ENCODE measurements at places on chromosomes 7 and 10. TPM values are rescaled to one million over a fixed set of nuclear protein-coding genes. Genes with fewer than 3 reads are reported as not detected.

The HOXA6 gene
- not detected for total RNA-seq

The RBP3 gene
- not detected for total RNA-seq

The NUTM2B gene
- total RNA-seq, result 0.78 TPM

The COL17A1 gene
- total RNA-seq, result 0.95 TPM

The GPNMB gene
- 185 TPM for total RNA-seq

The ZRANB1 gene
- 30.1 TPM for total RNA-seq

The NPC1L1 gene
- 2.2 TPM for total RNA-seq

The LIPK gene
- total RNA-seq, result not detected

The AS3MT gene
- 6.2 TPM for total RNA-seq

The NUDT13 gene
- total RNA-seq, result 0.68 TPM

The GUSB gene
- total RNA-seq, result 18.7 TPM

The CYP26C1 gene
- not detected for total RNA-seq

The TMEM236 gene
- 2.0 TPM for total RNA-seq

The GRID1 gene
- total RNA-seq, result 0.85 TPM

The KCNMA1 gene
- total RNA-seq, result 188 TPM

The FBH1 gene
- total RNA-seq, result 94.1 TPM

The BHLHA15 gene
- not detected for total RNA-seq

The TASOR2 gene
- total RNA-seq, result 43.9 TPM

The SAP25 gene
- 0.81 TPM for total RNA-seq

The CXCL12 gene
- total RNA-seq, result 149 TPM

The NRP1 gene
- 66.9 TPM for total RNA-seq

The OR2A5 gene
- total RNA-seq, result not detected

The TAS2R5 gene
- total RNA-seq, result 2.2 TPM

The AVL9 gene
- 18.3 TPM for total RNA-seq

The NME8 gene
- not detected for total RNA-seq

The PPP1R17 gene
- total RNA-seq, result not detected

The MINDY3 gene
- total RNA-seq, result 32.2 TPM

The STN1 gene
- total RNA-seq, result 11.6 TPM

The SHTN1 gene
- total RNA-seq, result 18.2 TPM

The PODXL gene
- total RNA-seq, result 23.0 TPM

The SPDYE5 gene
- total RNA-seq, result not detected

The SLC16A9 gene
- total RNA-seq, result 1.8 TPM

The ASAH2 gene
- total RNA-seq, result 0.41 TPM

The TMEM176B gene
- 25.2 TPM for total RNA-seq

The SLC35G1 gene
- 0.68 TPM for total RNA-seq

The CHST15 gene
- 34.0 TPM for total RNA-seq

The H2BK1 gene
- not detected for total RNA-seq

The SPDYE6 gene
- total RNA-seq, result not detected

The LOXL4 gene
- 15.4 TPM for total RNA-seq

The SUN3 gene
- not detected for total RNA-seq

The GLRX3 gene
- total RNA-seq, result 43.1 TPM
